ENCODE measurements at places on chromosomes 2 and 18.
A peak's percentile ranks its signal among the peaks of the same experiment; 100 is the strongest.

DNA sequence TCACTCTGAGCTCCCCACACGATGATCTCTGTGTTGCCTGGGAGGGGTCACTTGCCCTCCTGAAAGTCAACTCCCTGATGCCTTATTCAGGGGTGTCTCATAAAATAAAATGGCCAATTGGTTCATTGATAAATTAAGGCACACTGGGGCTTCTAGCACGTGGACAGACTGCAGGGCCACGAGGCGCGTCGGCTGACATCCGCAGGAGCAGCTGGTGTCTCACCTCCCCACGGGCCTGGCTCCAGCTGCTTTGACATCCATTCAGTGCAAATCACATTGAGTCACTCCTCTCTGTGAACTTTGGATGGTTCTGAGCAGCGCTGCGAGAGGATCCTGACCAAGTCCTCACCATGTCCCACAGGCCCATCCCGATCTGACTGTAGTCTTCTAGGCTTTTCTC, 4.6 kb upstream of the ST8SIA3 start:
- no peak for DNase-seq

- no peak for DNase-seq
Observed at GRCh38 chr2:11342551-11343367, 1.7 kb downstream of the ROCK2 start.

GRCh38 chr2:218312267-218312756, 20.0 kb upstream of the TMBIM1 start:
- DNase-seq: no peak

DNA sequence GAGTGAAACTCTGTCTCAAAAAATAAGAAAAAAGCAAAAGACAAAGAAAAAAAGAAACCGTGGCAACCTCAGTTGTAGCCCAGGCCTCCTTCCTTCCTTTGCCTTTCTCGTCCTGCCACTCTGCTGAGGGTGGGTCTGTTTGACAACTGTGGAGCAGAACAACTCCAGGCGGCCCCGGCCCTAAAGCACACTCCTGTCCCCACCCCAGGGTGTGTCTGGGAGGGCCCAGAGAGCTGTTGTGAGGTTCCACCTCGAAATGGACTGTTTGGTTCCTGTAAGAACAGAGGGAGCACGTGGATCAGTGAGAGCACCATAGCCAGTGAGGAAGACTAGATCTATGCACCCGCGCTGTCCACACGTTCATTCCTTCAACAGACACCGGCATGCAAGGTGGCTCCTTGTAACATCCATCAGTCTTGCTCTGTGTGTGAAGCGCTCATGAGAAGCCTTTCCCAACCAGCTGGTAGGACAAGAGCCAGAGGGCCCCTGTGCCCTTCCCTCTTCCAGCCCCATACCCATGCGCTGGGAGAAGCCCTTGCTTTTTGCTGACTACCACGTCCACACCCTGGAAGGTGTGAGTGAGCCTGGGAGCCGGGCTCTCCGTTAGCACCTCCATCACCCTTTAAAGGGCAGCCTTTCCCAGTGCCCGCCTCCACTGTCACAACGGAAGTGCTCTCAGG, 61.6 kb downstream of the SOWAHC start:
- no peak for DNase-seq

GRCh38 chr2:123791684-123792083, 233.4 kb upstream of the CNTNAP5 start:
- no peak for DNase-seq

DNA sequence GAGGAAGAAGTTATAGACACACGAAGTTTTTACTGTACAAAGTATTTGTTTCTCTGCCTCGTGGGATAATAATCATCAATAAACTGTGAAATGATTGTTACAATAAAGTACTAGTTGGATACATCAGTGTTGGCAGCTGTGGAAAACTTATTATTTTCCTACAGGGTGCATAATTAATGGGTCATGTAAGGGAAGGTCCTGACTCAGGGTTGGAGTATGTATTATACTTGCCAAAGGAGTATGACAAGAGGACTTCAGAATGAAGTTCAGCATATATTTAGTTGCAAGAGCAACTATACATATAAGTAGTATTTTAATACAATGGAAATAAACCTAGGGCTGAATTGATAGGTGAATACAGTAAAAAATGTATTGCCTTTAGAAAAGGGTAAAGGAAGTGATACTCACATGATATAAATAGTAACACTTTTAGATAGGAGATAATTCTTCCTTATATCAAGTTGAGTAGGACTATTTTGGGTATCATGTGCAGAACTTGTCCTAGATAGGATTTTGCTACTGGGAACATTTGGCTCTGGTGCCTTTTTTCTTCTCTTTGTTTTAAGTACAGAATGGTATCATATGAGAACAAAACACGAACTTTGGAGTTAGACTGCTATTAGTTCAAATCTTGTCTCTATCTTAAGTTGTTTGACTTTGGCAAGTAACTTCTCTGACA, 79.1 kb downstream of the PLCL1 start:
- no peak for DNase-seq

- DNase-seq: no peak
Observed at GRCh38 chr2:56465491-56465890, 281.7 kb downstream of the CCDC85A start.

- DNase-seq: no peak
Observed at GRCh38 chr2:212667751-212668316, 129.2 kb upstream of the ERBB4 start.

- no peak for DNase-seq
Observed at GRCh38 chr2:44758591-44758990, 182.9 kb upstream of the SIX3 start.

GRCh38 chr18:10387399-10387798, 67.0 kb upstream of the APCDD1 start:
- no peak for DNase-seq

- no peak for DNase-seq
Observed at GRCh38 chr2:223537115-223537514, 65.0 kb downstream of the SCG2 start.

GRCh38 chr2:61272421-61273070, 110.6 kb downstream of the C2orf74 start:
- DNase-seq: no peak

GRCh38 chr2:129766374-129766993, 213.0 kb upstream of the RAB6C start:
- no peak for DNase-seq

DNA sequence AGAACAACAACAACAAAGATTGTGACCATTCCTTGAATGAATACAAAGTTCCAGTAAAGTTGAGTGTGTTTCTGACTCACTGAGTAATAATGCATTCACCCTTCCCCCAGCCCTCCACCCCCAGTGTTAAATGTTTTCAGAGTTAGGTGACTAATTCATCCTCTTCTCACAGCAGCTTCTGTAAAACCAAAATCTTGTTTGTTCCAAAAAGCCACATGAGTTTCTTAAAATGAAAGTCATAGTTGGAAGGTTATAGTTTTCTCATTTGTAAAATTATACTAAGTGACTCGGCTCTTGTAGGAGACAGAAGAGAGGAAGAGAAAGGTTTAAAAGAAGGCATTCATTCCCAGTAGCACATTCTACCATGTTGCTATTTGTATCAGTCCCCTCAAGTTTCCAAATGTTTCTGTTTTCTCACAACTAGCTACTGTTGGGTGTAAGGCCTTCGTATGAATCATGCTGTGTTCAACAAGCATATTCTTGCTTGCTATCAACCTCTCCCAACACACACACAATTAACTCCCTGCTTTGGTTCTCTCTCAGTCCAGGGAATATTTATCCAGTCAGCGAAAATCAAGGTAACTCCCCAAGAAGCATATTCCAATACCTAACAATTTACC, 75.3 kb downstream of the MBD2 start:
- no peak for DNase-seq

DNA sequence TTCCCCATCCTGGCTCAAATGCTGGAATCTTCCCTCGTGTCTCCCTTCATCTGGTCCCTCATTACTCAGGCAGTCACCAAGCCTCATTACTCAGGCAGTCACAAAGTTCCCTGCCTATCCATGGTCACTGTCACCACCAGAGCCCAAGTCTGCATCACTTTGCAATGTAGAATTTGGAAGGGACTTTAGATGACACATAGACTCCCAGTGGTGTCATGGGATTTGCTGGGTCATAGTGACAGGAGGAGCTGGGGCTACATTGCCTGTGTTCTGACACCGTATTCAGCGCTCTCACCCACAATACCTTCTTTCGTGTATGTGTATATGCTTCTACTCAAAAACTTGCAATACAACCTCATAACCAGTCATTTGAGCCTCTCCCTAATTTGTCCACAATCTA, 2.1 kb upstream of the EMILIN1 start:
- DNase-seq: peak; percentile 31

DNA sequence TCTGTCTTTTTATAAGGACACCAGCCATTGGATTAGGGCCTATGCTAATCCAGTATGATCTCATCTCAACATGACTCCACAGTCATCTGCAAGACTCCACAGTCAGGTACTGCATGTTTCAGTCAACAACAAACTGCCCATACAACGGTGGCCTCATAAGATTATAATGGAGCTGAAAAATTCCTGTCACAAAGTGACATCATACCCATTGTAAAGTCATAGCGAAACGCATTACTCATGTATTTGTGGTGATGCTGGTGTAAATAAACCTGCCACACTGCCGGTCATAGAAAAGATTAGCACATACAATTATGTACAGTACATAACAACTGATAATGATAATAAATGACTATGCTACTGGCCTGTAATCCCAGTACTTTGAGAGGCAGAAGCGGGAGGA, 102.2 kb downstream of the TEX51 start:
- DNase-seq: no peak

- no peak for DNase-seq
Observed at GRCh38 chr2:1995987-1996386, 251.7 kb upstream of the PXDN start.

DNA sequence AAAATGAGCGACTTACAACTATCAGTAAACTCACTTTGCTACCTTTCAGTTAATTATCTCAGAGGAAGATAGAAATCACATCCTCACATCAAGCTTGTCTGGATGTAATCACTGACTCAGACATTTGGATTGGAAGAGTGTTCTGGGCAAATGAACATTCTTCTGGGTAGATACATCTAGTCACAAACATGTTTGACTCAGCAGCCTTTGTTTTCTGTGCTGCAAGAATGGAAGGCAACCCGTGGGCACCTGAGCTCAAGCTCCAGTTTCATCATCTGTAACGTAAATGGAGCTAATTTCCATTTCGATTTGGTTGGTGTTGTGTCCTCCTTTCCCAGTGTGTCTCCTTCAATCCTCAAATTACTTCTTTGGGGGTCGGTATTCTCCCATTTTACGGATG, 58.5 kb downstream of the ACAA2 start:
- no peak for DNase-seq

DNA sequence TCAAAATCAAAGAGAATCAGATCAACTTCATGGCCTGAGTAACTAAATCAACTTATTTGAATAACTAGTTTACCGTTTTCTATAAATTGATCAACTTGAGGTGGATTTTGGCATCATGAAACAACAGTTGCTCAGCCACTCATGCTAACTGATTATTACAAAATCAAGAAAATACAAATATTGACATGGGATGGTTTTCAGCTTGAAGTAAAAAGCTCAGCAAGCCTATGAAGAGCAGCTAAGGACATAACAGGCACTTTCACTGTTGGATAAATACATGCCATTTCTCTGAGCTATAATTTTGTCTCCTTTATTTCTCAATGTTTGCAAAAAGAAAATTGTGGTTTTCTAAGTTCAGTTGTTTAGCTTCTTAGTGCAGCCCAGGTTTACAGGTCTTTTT, 18.9 kb downstream of the SRD5A2 start:
- no peak for DNase-seq

GRCh38 chr2:117957616-117958015, 56.3 kb downstream of the CCDC93 start:
- DNase-seq: no peak

DNA sequence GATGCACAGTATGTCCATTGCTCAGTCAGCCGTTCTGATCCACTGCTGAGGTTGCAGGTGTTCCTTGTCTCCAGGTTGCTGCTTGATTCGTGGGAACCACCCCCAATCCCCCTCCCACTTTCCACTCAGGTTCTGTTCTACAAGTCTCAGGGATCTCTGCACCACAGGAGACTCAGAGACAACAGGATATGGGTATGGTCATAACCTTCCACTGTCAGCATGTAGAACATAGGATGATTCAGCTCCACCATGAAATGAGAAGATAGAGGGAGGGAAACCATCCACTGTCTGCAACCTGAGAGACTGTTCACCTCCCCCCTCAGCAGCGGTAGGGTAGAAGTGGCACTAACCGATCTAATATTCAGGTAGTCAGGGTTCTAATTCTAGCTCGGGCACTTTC, 19.0 kb upstream of the KLF7 start:
- no peak for DNase-seq

GRCh38 chr2:155815851-155816250, 516.7 kb downstream of the NR4A2 start:
- DNase-seq: no peak

DNA sequence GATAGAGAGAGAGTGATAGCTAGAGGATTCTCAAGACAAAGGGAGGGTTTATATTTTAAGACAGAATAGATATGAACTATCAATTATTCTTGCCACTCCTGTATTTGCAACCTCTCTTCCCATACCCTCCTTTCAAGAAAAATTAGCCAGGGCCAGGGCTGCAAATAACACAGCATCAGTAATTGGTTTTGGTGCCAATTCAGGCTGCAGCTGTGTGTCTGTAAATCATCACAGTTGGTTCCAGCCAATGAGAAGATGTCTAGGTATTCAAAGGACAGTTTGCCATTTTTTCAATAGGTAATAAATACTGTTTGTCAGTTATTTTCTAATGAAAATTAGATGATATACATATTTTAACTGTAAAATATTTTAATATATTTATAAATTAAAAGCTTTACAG, 73.5 kb downstream of the WDPCP start:
- no peak for DNase-seq

- DNase-seq: no peak
Observed at GRCh38 chr18:79718878-79719477, 39.4 kb downstream of the CTDP1 start.

GRCh38 chr2:221673248-221673647, 101.1 kb upstream of the EPHA4 start:
- no peak for DNase-seq

DNA sequence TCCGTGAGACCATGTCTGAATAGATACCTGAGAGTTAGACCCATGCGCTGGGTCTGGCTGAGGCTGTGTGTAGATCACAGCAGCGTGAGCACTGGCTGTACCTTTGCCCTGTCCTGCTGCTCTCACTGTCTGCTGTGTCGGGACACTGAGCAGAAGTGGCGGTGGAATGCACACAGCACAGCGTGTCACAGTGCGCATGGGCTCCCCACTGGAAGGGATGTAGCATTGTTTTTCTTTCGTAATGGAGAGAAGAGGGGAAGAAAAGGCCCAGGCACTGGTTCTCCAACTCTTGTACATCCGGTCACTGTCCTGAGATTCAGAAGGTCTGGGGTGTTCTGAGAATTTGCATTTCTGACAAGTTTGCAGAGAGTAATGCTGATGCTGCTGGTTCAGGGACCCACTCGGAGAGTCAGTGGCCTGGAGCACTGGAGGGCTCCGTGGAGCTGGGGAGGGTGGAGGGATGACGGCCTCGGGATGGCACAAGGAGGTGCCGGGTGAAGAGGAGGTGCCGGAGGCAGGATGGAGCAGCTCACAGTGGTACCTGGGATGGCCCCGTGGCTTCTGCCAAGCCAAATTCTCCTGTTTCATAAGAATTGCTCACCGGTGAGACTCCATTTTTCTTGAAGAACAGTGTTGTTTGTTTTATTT, 252.8 kb downstream of the LDLRAD4 start:
- peak; percentile 73 for DNase-seq

- DNase-seq: no peak
Observed at GRCh38 chr2:65382323-65382722, 50.1 kb downstream of the SPRED2 start.
